ENCODE measurements at places on chromosomes 1 and 21.
A peak's percentile ranks its signal among the peaks of the same experiment; 100 is the strongest.

GRCh38 chr1:60833173-60833572 lies 249.2 kb upstream of the NFIA start:
- DNase-seq: no peak

DNA sequence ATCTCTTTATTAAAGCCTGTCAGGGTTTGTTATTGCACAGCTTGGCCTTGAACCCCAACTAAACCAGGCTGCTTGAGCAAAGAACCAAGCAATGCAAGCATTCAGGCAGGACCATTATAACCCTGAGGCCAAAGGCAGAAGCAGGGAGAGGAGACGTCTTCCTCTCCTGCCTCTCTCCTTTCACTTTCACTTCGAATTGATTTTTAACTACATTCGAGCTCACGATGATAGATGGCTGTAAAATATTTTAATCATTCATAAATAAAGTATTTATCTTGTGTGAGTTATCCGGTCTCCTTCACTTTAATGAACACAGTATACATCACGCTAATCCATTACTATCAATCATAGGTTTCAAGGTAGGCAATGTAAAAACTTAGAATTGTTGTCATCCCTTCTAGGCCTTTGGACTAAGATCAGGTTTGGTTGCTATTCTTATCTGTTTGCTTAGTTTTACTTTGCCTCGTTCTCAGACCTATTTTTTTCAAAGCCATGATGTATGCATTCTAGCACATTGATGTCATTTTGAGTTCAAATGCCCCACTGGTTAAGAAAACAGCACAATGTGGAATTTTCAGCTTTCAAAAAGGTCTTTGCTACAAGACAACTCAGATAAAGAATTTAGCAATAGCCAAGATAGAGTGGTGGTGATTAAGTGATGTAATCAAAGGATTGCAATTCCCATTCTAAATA lies 480.2 kb upstream of the RUNX1 start:
- DNase-seq: no peak

- DNase-seq: no peak
Measured at GRCh38 chr1:225527575-225527974, 99.7 kb upstream of the LBR start.

GRCh38 chr1:183454377-183454776 lies 17.9 kb upstream of the SMG7 start:
- DNase-seq: no peak

GRCh38 chr1:44806704-44807363 lies at the start of gene DYNLT4:
Gene DYNLT4, minus strand, starts transcription at chr1:44807351. Its CDS starts 683 bp downstream, at chr1:44806668.
- DNase-seq: no peak

- DNase-seq: no peak
Measured at GRCh38 chr1:75131565-75132241, 2.5 kb upstream of the LHX8 start.

DNA sequence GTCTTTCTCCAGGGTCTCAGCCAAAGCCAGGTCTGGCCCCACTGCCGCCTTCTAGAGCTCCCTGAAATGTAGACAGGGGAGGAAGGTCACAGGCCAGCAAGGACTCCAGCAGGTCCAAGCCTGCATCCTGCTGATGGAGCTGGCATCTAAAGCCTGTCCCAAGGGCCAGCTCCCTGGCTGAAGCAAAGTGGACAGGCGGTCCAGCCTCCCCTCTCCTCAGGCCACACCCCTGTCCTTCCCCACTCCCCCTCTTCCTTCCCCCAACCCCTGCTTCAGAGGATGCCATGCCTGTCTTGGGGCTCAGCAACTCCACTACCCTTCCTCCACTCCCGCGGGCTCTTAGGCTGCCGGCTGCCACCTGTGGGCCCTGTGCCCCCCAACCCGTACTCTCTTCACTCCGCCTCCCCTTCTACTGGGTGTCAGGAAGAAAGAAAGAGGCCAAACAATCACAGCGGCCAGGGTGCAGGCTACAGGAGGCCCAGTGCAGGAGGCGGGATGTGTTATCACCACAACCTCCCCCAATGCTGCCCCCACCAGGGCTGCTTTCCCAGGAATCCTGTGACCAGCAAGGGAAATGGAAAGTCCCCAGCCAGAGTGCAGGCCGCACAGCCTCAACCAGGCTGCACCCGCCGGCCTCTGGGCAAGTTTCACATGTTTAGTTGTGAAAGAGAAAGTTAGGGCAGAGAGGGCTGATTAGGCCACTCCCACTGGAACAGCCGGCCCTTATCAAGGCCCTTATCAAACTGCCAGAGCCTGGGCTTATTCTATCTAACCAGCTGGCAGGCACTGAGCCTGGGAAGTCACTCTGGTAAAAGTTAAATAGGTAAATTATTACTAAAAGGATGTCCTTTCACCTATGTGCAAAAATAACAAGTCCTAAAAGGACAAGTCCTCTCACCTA lies 34.1 kb downstream of the ACOT7 start:
- DNase-seq: peak; percentile 34

DNA sequence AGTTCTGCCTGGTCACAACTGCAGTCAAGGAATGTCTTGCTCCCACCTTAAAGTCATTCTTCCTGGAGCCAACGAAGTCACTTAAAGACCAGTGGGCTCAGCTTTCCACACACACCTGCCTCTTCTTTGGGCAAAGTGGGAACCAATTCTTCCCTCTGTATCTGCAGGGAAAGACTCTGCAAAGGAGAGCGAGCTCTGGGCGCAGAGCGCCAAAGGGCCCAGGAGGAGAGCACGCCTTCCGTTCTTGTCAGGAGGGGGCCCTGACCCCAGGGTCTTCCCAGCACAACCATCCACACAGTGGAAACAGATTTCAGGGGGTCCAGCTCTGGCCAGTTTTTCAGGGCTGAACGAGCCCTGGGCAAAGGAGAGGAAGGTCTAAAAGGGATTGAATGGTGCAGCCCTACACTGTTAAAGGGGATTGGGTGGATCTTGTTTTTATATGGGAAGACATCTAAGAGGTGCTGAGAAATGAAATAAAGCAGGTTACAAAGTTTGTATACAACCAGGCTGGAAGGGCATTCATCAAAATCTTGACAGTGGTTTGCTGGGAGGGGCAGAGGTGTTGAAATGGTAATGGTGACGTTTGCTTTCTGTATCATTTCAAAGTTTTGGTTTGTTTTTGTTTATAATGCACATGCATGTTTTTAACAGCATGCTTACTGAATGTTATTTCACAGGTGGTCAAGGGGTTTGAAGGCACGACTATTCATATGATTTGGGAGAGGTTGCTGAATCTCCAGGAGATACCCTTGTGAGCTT lies 6.8 kb upstream of the OLIG2 start:
- no peak for DNase-seq

- DNase-seq: no peak
Measured at GRCh38 chr21:42556960-42557359, 43.3 kb downstream of the SLC37A1 start.

- peak; percentile 36 for DNase-seq
Measured at GRCh38 chr1:156910309-156910782, 10.1 kb upstream of the LRRC71 start.

- DNase-seq: no peak
Measured at GRCh38 chr1:96771847-96772246, 50.3 kb downstream of the PTBP2 start.

DNA sequence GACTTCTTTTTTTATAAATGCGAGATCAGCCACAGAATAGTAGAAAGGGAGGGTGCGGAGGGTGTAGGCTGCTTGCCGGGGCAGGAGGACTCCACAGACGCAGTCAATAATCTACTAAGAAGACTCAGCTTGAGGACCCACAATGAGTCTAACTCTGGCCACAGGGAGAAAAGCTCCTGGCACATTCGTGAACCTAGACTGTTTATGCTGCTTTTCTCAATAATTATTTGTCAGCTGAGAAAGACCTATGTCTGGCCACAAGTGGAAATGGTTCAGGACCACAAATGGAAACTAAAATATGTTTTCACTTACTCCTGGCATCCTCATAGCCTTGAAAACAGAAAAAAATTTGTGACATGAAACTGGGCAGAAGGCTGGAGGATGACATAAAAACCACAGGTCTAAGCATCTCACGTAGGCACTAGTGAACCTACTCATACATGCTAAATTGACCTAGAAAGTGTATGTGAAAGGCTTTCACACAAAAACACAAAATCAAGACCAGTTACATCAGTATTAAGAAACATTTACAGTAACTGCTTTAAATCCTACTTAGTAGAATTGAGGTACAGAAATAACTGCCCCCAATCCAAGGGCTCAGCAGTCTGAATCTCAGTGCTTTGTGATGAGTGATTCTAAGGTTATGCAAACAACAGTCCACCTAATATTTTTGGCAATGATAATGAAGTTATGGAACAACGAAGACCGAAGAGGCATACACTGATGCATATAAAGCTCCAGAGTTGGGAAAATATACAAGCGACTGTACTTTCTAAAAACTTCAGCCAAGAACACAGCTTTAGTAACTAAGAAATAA lies 159.5 kb downstream of the SLC45A1 start:
- DNase-seq: no peak

- DNase-seq: no peak
Measured at GRCh38 chr1:221670081-221670480, 71.8 kb downstream of the DUSP10 start.

- DNase-seq: peak; percentile 33
Measured at GRCh38 chr1:180632326-180633056, 669 bp downstream of the XPR1 start.

DNA sequence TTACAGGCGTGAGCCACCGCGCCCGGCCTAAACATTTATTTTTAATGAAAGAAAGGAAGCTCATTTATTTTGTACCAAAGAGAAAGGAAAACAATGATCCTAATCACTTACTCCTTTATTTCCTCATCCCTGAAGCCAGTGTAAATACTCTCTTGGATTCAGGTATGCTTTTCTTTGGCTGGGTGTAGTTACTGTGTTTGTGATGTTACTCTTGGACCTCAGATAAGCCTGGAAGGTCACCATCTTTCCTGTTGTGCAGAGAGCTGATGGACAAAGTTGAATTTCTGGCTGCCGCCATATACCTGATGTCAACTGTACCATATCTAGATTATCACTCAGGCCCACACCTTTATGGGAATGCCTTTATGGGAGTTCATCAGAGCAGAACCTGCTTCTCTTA lies 35.4 kb upstream of the FOXE3 start:
- no peak for DNase-seq

DNA sequence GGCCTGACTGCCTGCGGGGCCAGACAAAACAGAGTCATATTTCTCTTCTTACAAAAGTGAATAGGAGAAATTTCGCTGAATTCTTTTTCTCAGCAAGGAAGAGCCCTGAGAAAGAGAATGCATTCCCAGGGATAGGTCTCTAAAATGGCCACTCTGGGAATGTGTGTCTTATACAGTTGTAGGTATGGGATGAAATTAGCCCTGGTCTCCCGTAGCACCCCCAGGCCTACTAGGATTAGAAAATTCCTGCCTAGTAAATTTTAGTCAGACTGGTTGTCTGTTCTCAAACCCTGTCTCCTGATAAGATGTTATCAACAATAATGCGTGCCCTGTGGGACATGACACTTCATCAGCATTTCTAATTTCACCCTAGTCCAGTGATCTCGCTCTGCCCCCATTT lies 920.1 kb downstream of the LTN1 start:
- no peak for DNase-seq

DNA sequence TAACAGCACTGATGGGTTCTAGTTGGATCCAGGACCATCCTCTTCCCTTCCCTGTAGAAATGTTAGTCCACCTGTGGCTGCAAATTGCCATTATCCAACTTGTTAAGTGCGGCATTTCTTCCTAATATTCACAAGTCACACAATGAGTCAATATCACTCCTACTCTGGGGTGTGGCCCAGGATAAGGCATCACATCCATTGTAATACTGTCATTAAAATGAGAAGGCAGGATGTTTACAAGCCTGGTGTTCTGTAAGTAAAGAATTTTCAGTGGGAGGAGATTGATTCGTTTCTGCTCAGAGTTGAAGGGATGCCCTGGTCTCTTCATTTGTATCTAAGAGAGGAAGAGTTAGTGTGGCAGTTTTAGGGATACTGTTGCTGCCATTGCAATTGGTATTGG lies 18.1 kb upstream of the ARHGAP29 start:
- no peak for DNase-seq

DNA sequence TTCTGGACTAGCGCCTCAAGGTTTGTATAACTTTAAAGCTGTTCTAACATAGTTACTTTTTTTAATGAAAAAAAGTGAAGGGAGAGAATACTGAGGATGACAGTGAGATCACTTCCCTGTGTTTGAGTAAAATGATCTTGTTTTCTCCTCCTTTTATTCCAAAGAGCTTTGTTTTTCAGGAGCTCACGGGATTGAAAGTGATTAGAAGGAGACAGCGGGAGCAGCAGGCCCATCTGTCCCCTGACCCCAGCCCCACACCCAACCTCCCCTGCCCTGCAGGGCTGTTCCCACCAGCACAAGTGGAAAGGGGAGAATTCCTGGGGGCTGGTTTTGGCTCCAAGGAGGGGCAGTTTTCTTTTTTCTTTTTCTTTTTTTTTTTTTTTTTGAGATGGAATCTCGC lies 2.1 kb upstream of the DNMT3L start:
- no peak for DNase-seq

- no peak for DNase-seq
Measured at GRCh38 chr1:116392717-116393404, 19.8 kb downstream of the ATP1A1 start.

DNA sequence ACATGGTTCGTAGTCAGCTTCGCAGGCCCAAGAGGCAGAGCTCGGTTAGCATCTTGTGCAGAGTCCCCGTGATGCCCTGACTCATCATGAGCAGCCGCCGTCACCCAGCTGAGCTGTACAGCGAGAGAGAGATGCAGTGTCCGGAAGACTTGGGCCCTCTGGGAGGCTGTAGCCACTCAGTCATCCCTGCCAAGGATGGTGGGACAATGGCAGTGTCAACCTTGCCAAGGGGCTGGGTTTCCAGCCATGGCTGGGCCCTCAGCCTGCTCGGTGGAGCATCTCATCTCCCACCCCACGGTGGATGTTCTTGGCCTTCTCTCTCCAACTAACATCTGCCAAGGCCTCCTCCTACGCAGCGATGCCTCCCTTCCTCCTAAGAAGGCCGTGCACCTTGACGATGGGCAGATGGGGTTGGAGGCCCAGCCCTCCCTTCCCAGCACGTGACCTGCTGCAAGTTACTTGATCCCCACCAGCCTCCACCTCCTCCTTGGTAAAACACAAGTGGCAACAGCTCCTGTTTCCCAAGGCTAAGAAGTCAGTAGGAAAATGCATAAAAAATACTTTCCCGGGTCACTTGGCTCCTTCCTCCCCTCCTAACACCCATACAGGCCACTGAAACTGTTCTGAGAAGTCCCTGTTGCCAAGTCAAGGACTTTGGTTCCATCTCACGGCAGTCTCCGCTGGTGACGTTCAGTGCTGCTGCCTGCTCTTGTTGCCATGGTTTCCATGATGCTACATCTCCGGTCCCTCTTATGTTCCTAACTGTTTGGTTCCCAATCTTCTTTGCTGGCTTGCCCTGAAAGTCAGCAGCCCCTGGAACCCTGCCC lies 384.7 kb upstream of the VAMP3 start:
- DNase-seq: no peak

DNA sequence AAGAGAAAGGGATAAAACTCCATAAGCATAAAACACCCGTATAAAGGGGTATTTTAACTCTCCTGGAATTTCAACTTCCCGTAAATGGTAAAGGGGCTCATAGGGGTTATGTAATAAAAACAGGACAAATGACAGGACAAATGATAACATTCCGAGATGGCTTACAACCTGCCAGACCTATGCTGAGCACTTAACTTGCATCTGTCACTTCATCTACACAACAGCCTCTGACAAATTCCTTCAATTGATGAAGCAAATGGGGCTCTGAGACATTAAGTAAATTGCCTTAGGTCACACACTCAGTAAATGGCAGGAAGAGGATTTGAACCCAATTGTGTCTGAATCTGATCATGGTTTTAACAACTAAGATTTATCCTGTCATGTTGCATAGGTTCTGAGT lies 327.6 kb upstream of the SNX7 start:
- DNase-seq: no peak

Measured in activated T-cell treated with anti-CD3 and anti-CD28 coated beads for 24 hours (primary cell).